ENCODE measurements at places on chromosomes 13 and 19. TPM values are rescaled to one million over a fixed set of nuclear protein-coding genes. Genes with fewer than 3 reads are reported as not detected.

Gene LRP3
- polyA plus RNA-seq = 0.12 TPM

Gene TMEM190
- not detected for polyA plus RNA-seq

Gene TMEM59L
- not detected for polyA plus RNA-seq

DNA sequence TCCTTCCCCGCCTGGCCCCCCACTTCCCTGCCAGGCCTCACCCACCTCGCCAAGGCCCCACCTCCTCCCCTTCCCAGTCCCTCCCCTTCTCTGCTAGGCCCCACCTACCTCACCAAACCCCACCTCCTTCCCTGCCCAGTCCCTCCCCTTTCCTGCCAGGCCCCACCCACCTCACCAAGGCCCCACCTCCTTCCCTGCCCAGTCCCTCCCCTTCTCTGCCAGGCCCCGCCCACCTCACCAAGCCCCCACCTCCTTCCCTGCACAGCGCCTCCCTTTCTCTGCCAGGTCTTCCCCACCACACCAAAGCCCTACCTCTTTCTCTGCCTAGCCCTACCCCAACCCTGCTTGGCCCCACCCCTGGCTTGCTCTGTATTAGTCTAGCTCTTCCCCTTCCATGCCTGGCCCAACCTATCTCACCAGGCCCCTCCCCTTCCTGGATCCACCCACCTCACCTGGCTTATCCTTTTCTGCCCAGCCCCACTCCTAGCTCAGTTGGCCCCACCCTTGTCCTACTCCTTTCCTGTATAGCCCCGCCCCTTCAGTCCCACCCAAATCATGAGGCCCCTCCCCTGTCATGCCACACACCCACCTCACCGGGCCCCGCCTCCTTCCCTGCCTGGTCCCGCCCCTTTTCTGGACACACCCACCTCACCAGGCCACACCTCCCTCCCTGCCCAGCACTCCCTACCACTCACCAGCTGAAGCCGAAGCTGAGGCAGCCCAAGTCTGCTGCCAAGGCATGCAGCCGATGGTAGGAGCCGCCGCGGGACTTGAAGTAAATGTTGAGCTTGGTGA, 16.2 kb downstream of the CERS1 start:
- H3K4me3 ChIP-seq = no peak overlapping the region
- H3K36me3 ChIP-seq = no peaks in the 10 kb centered on the region
- H3K4me1 ChIP-seq = no peaks in the 10 kb centered on the region
- no peak for DNase-seq

GRCh38 chr19:1862068-1862423, 1.3 kb downstream of the KLF16 start:
- peaks cover 8% of the 10 kb centered on the region for H3K4me1 ChIP-seq
- peak overlapping the region; percentile 35 for H3K27ac ChIP-seq
- H3K27me3 ChIP-seq = no peaks in the 10 kb centered on the region

GRCh38 chr19:47820410-47820809, 1.3 kb upstream of the CRX start:
- H3K4me1 ChIP-seq = peaks cover 4% of the 10 kb centered on the region
- DNase-seq = no peak
- no peak overlapping the region for H3K4me3 ChIP-seq
- no peak overlapping the region for H3K27ac ChIP-seq
- H3K27me3 ChIP-seq = no peaks in the 10 kb centered on the region
- H3K36me3 ChIP-seq = no peaks in the 10 kb centered on the region

DNA sequence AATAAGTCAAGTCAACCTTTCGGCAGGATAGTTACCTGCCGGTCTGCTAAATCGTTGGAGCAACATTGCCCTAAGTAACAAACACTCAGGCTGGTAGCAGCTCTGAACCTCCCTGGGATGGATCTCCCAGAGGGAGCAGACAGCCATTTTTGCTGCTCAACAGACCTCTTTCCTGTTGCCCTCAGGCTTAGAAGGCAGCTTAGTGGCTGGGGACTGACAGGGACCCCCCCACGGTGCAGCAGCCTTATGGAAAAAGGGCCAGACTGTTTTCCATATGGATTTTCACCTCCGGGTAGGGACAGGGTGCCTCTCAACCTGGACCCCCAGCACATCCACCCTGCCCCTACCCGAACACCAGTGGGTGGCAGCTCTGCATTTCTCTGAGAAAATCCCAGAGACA, 49.7 kb downstream of the UBL3 start:
- H3K27me3 ChIP-seq = no peaks in the 10 kb centered on the region
- DNase-seq = no peak
- no peaks in the 10 kb centered on the region for H3K4me1 ChIP-seq
- no peak overlapping the region for H3K27ac ChIP-seq
- H3K4me3 ChIP-seq = no peak overlapping the region
- H3K36me3 ChIP-seq = no peaks in the 10 kb centered on the region

GRCh38 chr19:10984166-10984735, 23.4 kb downstream of the SMARCA4 start:
- H3K4me3 ChIP-seq = no peak overlapping the region
- H3K4me1 ChIP-seq = peaks cover 14% of the 10 kb centered on the region
- peaks cover 31% of the 10 kb centered on the region for H3K36me3 ChIP-seq
- DNase-seq = no peak
- no peaks in the 10 kb centered on the region for H3K27me3 ChIP-seq

DNA sequence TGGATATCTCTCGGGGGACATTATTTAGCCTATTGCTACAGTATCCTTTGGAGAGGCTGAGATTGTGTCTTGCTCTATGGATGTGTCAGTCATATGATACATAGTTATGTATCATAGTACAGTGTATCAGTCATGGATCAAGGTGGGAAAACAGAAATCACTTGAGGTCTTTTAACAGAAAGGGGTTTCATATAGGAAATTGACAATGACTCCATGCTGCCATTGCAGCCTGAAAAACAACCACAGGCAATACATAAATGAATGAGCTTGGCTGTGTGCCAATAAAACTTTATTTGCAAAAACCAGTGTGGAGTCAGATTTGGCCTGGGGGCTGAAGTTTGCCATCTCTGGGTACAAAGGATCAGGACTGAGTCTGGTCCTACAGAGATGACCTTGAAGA, 35.4 kb downstream of the COLGALT1 start:
- no peaks in the 10 kb centered on the region for H3K36me3 ChIP-seq
- H3K27ac ChIP-seq = no peak overlapping the region
- H3K27me3 ChIP-seq = no peaks in the 10 kb centered on the region
- DNase-seq = no peak
- no peaks in the 10 kb centered on the region for H3K4me1 ChIP-seq

GRCh38 chr13:46622630-46623256, 69.8 kb downstream of the LRCH1 start:
- peaks cover 61% of the 10 kb centered on the region for H3K4me1 ChIP-seq
- peak overlapping the region; percentile 55 for H3K27ac ChIP-seq
- DNase-seq = no peak
- H3K27me3 ChIP-seq = no peaks in the 10 kb centered on the region
